ENCODE measurements at places on chromosomes 3 and 15. TPM values are rescaled to one million over a fixed set of nuclear protein-coding genes. Genes with fewer than 3 reads are reported as not detected.

- no peak overlapping the region for H3K27ac ChIP-seq
- no peak overlapping the region for H3K4me3 ChIP-seq
- DNase-seq = no peak
- peaks cover 44% of the 10 kb centered on the region for H3K36me3 ChIP-seq
Observed at GRCh38 chr3:197155046-197155445, 125.4 kb upstream of the MELTF start.

Gene C3orf70
- 5.0 TPM for total RNA-seq

GRCh38 chr3:82240322-82240721, 478.9 kb upstream of the GBE1 start:
- no peaks in the 10 kb centered on the region for H3K27me3 ChIP-seq
- H3K4me3 ChIP-seq = no peak overlapping the region
- H3K4me1 ChIP-seq = no peaks in the 10 kb centered on the region
- H3K36me3 ChIP-seq = no peaks in the 10 kb centered on the region
- H3K27ac ChIP-seq = no peak overlapping the region

Gene PAQR5
- 1.5 TPM for total RNA-seq

- peak; percentile 17 for DNase-seq
- H3K4me3 ChIP-seq = no peak overlapping the region
- no peaks in the 10 kb centered on the region for H3K27me3 ChIP-seq
- no peaks in the 10 kb centered on the region for H3K36me3 ChIP-seq
Observed at GRCh38 chr3:8836096-8836495, 66.7 kb upstream of the OXTR start.

- peaks cover 37% of the 10 kb centered on the region for H3K36me3 ChIP-seq
- no peak for DNase-seq
- no peak overlapping the region for H3K4me3 ChIP-seq
- peaks cover 29% of the 10 kb centered on the region for H3K4me1 ChIP-seq
- H3K27me3 ChIP-seq = no peaks in the 10 kb centered on the region
Observed at GRCh38 chr3:12833222-12834161, 7.9 kb downstream of the RPL32 start.

- no peaks in the 10 kb centered on the region for H3K36me3 ChIP-seq
- no peak overlapping the region for H3K4me3 ChIP-seq
- DNase-seq = no peak
- H3K27me3 ChIP-seq = peaks cover 25% of the 10 kb centered on the region
Observed at GRCh38 chr3:4281991-4282390, 21.2 kb upstream of the SETMAR start.

DNA sequence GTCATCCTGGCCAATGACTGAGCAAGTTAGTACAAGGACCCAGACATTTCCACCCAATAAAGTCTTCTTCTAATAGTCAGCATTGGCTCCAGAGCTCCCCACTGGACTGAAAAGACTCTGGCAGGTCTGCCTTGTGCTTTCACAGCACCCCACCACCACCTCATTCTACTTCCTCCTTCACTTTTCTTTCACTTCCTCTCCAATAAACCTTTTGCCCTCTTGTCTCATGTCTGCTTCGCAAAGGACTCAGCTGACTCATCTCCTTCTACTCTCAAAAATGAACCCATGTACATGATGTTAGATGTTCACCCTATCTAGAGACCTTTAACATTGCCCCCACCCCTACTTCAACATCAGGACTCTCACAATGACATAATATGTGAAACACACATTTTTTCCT, 181.0 kb upstream of the PPP2R3A start:
- DNase-seq = no peak
- no peaks in the 10 kb centered on the region for H3K36me3 ChIP-seq

DNA sequence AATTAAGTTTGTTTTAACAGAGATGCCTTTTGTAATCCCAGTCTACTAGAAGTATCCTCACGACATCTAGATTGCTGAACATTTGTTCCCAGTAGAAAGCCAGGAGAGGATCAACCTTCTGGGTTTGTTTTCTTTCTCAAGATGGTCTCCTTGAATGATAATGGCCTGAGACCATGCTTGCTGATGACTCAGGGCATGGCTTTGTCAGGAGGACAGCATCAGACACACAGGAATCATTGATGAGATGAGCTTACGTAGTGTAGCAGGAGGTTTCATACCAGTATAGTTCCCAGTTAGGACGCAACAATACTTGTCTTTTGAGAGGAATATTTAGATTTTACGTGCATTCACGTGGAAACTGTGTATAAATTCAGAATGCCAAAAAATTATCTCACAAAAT, 38.6 kb downstream of the ATP1B3 start:
- H3K27me3 ChIP-seq = no peaks in the 10 kb centered on the region
- peaks cover 35% of the 10 kb centered on the region for H3K36me3 ChIP-seq
- H3K4me1 ChIP-seq = no peaks in the 10 kb centered on the region
- no peak overlapping the region for H3K4me3 ChIP-seq
- DNase-seq = no peak

DNA sequence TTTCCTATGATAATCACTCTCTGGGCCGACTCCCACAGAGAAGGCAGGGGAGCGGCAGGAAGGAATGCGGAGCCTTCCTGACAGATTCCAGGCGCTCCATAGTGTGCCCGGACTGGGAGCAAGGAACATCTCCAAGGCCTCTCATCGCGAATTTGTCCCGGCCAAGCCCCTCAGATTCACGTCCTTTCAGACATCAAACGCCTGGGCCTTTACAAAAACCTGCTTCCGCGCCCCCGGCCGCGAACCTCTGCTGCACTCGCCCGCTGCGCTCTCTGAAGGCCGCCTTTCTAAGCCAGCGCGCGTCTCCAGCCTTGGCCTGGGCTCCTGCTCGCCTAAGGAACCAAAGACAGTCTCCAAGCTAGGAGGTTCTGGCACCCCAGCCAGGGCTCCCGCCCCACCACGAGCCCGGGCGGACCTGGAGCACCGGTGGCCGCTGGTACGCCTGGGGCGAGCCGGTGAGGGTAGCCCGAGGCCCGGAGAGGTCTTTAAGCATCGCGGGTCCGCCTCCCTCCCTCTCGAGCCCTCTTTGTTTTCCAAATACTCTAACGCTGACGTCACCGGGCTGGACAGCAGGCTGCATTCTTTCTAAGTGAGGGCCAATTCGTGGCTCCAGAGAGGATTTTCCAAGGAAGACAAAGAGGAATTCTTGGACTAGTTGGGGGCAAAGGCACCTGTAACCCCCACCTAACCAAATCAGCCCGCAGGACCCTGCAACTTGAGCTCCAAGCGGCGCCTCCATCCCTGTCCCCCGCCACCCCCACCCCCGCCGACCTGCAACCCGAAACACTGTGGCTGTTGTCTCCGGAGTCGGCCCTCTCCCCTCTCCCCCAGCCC, 759 bp downstream of the AMOTL2 start:
- peak overlapping the region; percentile 97 for H3K27ac ChIP-seq
- peak overlapping the region; percentile 96 for H3K4me3 ChIP-seq
- peaks cover 51% of the 10 kb centered on the region for H3K4me1 ChIP-seq
- peaks cover 28% of the 10 kb centered on the region for H3K36me3 ChIP-seq
- no peaks in the 10 kb centered on the region for H3K27me3 ChIP-seq

- H3K36me3 ChIP-seq = no peaks in the 10 kb centered on the region
- H3K27ac ChIP-seq = no peak overlapping the region
- H3K4me3 ChIP-seq = no peak overlapping the region
Observed at GRCh38 chr3:150020527-150020926, 49.8 kb upstream of the PFN2 start.

- DNase-seq = no peak
- no peak overlapping the region for H3K4me3 ChIP-seq
- H3K27me3 ChIP-seq = no peaks in the 10 kb centered on the region
- H3K4me1 ChIP-seq = peaks cover 57% of the 10 kb centered on the region
- peaks cover 7% of the 10 kb centered on the region for H3K36me3 ChIP-seq
Observed at GRCh38 chr15:57156210-57156884, 220.0 kb upstream of the CGNL1 start.

Gene HRH1
- 30.3 TPM for total RNA-seq

- no peak overlapping the region for H3K27ac ChIP-seq
- DNase-seq = no peak
- peaks cover 1% of the 10 kb centered on the region for H3K36me3 ChIP-seq
- H3K4me1 ChIP-seq = peaks cover 12% of the 10 kb centered on the region
- no peak overlapping the region for H3K4me3 ChIP-seq
Observed at GRCh38 chr3:49759226-49759625, 27.1 kb downstream of the IP6K1 start.

Gene IL17RD
- 2.9 TPM for total RNA-seq

DNA sequence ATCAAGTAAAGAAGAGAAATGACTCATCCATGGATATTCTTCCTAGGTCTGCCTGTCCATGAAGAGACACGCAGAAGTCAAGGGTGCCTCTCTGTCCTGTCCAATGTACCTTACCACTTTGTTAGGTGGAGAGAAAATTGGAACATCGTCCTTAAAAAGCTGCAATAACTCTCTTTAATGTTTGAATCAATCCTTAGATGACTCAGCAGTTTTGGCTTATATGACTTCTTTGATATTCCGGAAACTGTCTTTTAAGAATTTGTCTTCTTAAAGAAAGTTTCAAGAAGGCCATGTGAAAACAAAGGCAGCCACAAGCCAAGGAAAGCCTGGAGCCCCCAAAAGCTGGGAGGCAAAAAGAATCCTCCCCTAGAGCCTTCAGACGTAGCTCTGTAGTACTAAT, 49.2 kb downstream of the MRPL3 start:
- no peaks in the 10 kb centered on the region for H3K4me1 ChIP-seq
- no peaks in the 10 kb centered on the region for H3K27me3 ChIP-seq
- H3K27ac ChIP-seq = no peak overlapping the region
- no peak for DNase-seq

Gene TLR9
- not detected for total RNA-seq

DNA sequence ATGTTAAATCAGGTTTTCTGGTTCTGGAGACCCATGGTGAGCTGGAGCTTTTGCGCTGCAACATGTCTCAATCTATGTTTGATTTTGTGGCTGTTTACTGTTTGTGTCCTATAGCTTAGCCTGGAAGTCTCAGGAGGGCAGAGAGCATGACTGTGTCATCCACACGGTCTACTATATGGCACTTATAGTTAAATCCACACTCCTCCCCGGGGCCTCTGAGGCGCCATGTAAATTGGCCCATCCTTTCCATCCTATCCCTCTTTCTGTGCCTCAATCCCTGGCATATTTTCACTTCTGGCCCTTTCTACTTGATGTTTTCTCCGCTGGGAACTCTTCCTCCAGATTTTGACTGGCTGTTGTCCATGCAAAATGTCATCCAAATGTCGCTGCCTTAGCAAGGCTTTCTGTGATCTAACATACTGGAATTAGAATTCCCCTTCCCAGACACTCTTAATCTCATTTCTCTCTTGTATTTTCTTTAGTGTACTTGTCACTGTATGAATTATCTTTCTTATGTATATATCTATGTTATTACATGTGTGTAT, 560.8 kb upstream of the RGMA start:
- no peak for DNase-seq
- no peaks in the 10 kb centered on the region for H3K27me3 ChIP-seq
- H3K36me3 ChIP-seq = no peaks in the 10 kb centered on the region
- H3K4me1 ChIP-seq = no peaks in the 10 kb centered on the region

Gene QTRT2
- 13.6 TPM for total RNA-seq

GRCh38 chr3:114709102-114709501, 415.3 kb downstream of the TIGIT start:
- no peaks in the 10 kb centered on the region for H3K36me3 ChIP-seq
- no peaks in the 10 kb centered on the region for H3K27me3 ChIP-seq
- H3K27ac ChIP-seq = no peak overlapping the region
- H3K4me1 ChIP-seq = no peaks in the 10 kb centered on the region
- no peak for DNase-seq

DNA sequence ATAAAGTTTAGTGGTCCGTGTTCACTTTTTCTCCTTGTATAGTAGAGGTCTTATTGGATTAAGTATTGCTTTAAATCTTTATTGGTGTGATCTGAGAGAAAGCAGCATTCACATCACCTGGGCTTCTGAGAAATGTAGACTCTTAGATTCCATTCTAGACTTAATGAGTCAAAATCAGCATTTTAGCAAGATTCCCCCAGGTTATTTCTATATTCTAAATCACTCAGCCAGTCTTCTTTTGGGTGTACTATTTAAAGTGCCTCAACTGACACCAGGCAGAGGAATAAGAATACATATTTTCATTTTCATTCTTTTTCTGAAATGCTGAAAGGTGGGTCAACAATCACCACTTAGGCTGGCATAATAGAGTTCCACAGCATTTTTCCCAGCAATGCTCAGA, 481.7 kb downstream of the TUSC7 start:
- H3K4me1 ChIP-seq = peaks cover 10% of the 10 kb centered on the region
- no peak overlapping the region for H3K27ac ChIP-seq
- H3K4me3 ChIP-seq = no peak overlapping the region
- no peaks in the 10 kb centered on the region for H3K36me3 ChIP-seq
- H3K27me3 ChIP-seq = no peaks in the 10 kb centered on the region
- no peak for DNase-seq

DNA sequence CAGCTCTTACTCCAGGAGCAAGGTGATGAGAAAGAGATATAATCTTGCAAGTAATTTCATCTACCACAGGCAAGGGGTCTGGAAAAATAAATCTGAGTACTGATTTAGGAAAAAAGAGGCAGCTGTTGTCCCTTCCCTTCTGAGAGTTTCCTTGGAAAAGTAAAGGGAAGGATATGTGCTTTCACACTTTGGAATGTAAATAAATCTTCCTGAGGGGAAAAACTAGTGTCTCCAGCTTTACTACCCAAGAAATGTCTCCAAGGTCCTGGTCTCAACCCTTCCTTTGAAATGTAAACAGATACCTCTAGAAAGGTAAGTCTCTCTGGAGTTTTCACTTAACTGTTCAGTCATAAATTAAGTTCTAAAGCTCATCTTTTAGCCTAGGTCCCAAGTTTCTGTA, 102.6 kb downstream of the DPH6 start:
- no peak overlapping the region for H3K27ac ChIP-seq
- DNase-seq = no peak
- H3K36me3 ChIP-seq = peaks cover 6% of the 10 kb centered on the region
- no peaks in the 10 kb centered on the region for H3K27me3 ChIP-seq

GRCh38 chr15:35958021-35958420, 412.1 kb upstream of the DPH6 start:
- peaks cover 14% of the 10 kb centered on the region for H3K4me1 ChIP-seq
- no peak overlapping the region for H3K27ac ChIP-seq
- no peak overlapping the region for H3K4me3 ChIP-seq
- H3K27me3 ChIP-seq = no peaks in the 10 kb centered on the region
- DNase-seq = no peak

- H3K4me1 ChIP-seq = no peaks in the 10 kb centered on the region
- no peaks in the 10 kb centered on the region for H3K36me3 ChIP-seq
- H3K27me3 ChIP-seq = peaks cover 33% of the 10 kb centered on the region
- DNase-seq = no peak
- no peak overlapping the region for H3K4me3 ChIP-seq
Observed at GRCh38 chr15:51652084-51652668, 29.1 kb upstream of the SCG3 start.

GRCh38 chr3:192915722-192916121, 1.9 kb downstream of the MB21D2 start:
- peak overlapping the region; percentile 99 for H3K4me3 ChIP-seq
- DNase-seq = no peak
- H3K36me3 ChIP-seq = no peaks in the 10 kb centered on the region

- no peak overlapping the region for H3K27ac ChIP-seq
- DNase-seq = peak; percentile 44
- no peak overlapping the region for H3K4me3 ChIP-seq
- peaks cover 7% of the 10 kb centered on the region for H3K27me3 ChIP-seq
Observed at GRCh38 chr3:134384963-134385362, 10.7 kb upstream of the AMOTL2 start.

GRCh38 chr3:24490151-24490550, 4.5 kb downstream of the THRB start:
- DNase-seq = no peak
- no peak overlapping the region for H3K4me3 ChIP-seq
- peaks cover 15% of the 10 kb centered on the region for H3K27me3 ChIP-seq
- H3K4me1 ChIP-seq = peaks cover 23% of the 10 kb centered on the region
- peaks cover 4% of the 10 kb centered on the region for H3K36me3 ChIP-seq

Gene GP5
- 0.10 TPM for total RNA-seq
